ENCODE measurements at places on chromosomes 7 and 10.

DNA sequence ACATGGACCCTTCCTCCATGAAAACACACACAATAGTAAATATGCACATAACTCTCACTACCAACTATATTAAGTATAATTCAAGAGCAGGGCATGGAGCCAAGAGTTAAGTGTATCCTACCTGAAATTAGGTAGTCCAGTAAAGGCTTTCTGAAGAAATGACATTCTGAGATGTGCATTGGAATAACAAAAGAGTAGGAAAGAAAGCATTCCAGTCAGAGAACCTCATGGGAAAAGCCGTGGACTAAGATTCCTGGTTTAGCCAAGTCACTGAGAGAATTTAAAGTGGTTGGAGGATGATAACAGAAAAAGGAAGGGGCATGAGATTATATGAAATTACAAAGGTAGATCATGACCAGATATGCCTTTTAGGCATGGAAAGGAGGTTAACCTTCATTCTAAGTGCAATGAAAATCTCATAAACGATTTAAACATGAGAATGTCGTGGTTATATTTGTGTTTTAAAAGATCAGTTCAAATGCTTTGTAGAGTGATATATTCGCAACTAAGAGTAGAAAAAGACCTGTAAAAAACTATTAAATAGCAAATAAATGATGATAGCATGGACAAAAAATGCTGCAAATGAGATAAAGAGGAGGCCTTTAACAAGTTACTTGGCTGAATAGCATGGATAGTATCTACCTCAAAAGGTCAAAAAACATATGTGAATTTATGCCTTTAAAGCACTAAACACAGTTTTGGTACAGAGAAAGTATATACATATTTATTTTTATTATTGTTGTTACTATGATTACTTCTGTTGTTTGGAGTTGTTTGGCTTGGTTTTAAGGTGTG lies 767.4 kb upstream of the GHITM start:
- no peak for DNase-seq

GRCh38 chr10:51894771-51895578 lies 195.6 kb upstream of the CSTF2T start:
- peak; percentile 68 for DNase-seq

DNA sequence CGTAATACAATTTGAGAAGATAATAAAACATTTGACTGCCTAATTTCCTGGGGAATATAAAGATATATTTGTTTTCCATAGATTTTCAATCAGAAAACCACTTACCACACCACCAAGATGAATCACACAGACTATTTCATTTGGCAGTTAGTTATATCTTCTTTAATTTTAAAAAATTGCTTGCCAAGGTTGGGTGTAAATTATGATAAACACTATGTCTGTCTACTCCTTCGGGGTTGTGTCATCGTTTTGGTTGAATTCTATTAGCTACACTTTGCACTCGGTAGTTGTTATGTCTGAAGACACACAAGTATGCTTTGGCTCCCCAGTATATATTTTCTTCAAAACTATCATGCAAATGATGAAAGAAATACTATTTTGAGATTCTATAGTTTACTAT lies 594.8 kb upstream of the SEMA3D start:
- no peak for DNase-seq

- no peak for DNase-seq
These were observed 30.6 kb downstream of the HYCC1 start for GRCh38 chr7:22983257-22983855.

- DNase-seq = no peak
These were observed 112.3 kb downstream of the HTR7 start for GRCh38 chr10:90745565-90745964.

GRCh38 chr7:41916450-41916927 lies 213.6 kb upstream of the INHBA start:
- DNase-seq = no peak

- no peak for DNase-seq
These were observed 282.2 kb downstream of the PHTF2 start for GRCh38 chr7:78080811-78081210.

DNA sequence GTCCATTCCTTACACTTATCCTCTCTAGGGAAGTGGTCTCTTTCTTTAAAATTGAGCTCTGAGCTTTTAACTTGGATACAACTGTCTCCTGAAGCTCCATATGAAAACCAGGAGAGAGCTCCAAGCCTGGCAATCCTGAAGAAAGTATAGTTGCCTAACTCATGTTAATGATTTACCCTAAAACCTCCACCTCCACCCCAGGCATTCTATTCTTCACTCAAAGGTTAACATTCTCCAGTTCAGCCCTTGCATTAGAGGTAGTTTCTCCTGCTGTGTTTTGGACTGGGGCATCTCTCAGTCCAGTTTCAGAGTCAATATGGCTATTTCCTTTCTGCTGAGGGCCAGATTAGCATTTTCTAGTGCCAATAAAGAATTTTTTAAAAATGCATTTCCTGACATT lies 195.5 kb downstream of the SLC25A13 start:
- DNase-seq = no peak

- no peak for DNase-seq
These were observed 37.1 kb upstream of the TOMM7 start for GRCh38 chr7:22859641-22860290.

- DNase-seq = no peak
These were observed 448 bp downstream of the ITGA8 start for GRCh38 chr10:15719049-15719898.

DNA sequence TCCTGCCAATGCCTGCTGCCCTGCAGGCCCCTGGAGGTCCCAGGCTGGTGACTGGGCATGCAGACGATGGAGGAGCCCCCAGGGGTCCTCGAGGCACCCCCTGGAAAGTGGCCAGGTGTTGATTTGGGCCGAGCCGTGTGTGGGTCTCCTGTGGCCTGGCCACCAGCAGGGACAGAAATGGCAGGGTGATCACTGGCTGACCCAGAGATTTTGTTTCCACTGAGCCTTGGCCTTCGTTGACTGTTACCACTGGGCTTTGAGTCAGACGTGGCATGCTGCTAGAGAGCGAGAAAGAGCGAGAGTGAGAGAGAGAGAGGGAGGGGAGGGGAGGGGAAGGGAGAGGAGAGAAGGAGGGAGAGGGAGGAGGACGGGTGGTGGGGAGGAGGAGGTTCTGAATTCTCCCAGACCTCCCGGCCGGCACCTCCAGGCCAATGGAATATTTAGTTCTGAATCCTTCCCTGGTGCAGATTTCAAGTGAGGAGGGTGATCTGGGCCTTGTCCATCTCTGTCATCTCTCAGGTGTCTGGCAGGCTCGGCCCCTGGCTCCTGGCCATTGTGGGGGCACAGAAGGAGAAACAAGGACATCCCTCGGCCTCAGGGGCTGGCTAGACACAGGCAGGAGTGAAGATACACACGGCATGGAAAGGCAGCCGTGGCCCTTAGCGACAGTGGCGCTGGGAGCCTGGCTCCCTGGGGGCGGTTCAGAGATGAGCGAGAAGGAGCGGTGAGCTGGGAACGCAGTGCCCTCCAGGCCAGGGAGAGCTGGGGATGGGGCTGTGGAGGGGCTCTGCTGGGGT lies 58.2 kb downstream of the GLRX3 start:
- DNase-seq = no peak

- peak; percentile 79 for DNase-seq
These were observed 30.6 kb upstream of the PFKFB3 start for GRCh38 chr10:6171881-6172695.

DNA sequence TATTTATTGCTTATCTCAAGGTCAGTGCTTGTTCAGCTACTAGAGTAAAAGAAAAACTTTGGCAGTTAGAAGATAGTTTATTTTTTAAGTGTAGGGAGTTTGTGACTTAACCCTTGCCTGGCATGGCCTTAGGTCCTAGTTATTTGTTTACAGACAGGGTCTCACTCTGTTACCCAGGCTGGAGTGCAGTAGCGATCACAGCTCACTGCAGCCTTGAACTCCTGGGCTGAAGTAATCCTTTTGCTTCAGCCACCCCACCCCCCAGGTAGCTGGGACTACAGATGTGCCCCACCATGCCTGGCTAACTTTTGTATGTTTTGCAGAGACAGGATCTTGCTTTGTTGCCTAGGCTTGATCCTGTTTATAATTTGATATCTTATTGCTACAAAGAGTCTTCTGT lies 4.2 kb downstream of the ANLN start:
- no peak for DNase-seq

GRCh38 chr7:5626498-5626897 lies 155.0 kb downstream of the RNF216 start:
- no peak for DNase-seq

- DNase-seq = no peak
These were observed 18.7 kb downstream of the ZNF786 start for GRCh38 chr7:149071641-149072437.

- DNase-seq = no peak
These were observed 37.6 kb downstream of the NPTX2 start for GRCh38 chr7:98654524-98655272.

- DNase-seq = peak; percentile 93
These were observed 69.9 kb upstream of the GTF2I start for GRCh38 chr7:74587435-74588126.

DNA sequence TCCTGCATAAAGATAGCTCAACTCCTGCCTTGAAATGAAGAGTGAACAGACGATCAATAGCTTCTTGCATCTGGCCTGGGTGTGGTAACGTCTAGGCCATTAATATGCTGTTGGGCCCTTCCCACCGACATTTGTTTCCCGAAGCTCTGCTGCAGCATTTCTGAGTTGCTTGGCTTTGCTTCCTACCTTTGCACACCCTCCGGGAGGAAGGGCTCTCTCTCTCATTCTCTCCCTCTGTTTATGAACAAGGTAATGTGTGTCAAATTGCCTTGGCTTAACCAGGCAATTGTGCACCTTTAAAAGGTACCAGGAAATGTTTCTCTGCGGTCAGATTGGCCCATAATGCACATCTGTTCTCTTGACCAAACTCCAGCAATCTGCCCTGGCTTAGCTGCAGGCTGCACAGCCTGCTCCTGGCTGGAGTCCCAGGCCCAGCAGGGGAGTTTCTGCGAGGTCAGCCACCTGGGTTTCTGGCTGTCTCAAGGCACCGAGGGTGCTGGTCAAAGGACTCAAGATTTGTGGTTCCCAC lies 223.7 kb downstream of the SNX10 start:
- DNase-seq = no peak

DNA sequence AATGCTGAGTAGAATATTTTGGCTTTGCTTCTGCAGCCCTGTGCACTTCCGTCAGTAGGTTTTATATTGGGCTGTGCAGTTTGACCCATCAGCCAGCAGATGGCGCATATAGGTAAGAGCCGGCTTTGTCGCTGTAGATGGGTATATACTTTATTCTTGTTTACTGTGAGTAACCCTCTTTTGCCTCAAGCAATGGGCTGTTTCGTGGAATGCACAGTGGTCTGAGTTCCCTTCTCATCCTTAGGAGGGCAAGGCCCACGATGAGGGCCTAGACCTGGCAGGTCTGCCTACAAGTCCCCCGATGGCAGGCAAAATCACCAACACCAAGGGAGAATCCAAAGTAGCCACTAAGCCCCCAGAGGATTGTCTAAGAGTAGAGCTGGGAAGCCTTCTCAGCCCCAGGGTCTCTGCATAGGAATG lies 1002.9 kb upstream of the KCND2 start:
- peak; percentile 50 for DNase-seq

DNA sequence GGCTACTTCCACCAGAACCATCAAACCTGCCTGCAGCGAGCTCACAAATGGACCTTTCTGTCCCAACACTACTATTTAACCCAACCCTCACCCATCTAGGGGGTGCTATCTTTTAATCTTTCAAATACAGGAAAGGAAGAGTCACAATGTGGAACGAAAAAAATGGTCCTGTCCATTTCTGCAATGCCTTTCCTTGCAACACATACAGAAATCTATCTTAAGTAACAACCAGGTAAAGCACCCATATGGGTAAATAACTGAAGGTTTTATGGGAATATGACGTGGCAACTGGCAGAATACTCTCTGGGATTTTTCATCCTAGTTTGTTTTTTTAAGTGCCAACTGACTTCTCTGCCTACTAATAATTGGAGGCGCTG lies 24.6 kb downstream of the TNS3 start:
- no peak for DNase-seq

DNA sequence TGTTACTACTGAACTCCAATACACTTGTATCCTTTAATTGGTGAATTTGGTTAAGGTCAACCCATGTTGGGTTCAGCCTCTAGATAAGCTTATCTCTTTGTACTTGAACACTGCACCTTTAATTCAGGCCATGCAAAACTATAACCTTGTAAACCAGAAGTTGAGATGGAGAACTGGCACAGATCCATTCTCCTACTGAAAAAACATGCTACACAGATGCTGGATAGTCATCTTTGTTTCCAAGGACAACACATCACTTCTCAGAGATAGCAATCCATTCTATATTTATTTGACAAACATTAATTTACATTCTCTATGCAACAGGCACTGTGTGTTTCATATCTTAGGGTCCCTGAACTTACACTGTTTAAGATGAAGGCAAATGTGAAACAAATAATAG lies 2.9 kb upstream of the CDK14 start:
- DNase-seq = no peak

- no peak for DNase-seq
These were observed 769 bp upstream of the TMEM248 start for GRCh38 chr7:66920256-66920655.

GRCh38 chr7:128378637-128379036 lies 17.1 kb upstream of the PRRT4 start:
- DNase-seq = no peak

DNA sequence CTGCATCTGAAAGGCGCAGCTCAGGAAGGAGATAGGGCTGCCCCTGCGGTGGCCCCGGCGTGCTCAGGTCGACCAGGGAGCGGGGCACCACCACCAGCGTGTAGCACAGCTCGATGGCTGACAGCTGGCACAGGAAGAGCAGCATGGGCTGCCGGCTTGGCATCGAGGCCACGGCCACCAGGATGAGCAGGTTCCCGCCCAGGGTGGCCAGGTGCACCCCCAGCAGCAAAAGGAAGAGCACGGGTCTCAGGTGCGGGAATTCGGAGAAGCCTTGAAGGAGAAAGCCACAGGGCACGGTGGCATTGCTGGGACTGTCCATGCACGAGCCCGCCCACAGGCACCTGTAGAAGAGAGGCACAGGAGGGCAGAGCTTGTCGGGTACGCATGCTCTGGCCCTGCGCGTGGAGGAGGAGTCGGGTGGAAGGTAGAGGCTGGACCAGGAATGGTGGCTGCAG lies 33.9 kb downstream of the TAS2R41 start:
- DNase-seq = no peak

- DNase-seq = no peak
These were observed 24.4 kb upstream of the KBTBD2 start for GRCh38 chr7:32916006-32916405.

DNA sequence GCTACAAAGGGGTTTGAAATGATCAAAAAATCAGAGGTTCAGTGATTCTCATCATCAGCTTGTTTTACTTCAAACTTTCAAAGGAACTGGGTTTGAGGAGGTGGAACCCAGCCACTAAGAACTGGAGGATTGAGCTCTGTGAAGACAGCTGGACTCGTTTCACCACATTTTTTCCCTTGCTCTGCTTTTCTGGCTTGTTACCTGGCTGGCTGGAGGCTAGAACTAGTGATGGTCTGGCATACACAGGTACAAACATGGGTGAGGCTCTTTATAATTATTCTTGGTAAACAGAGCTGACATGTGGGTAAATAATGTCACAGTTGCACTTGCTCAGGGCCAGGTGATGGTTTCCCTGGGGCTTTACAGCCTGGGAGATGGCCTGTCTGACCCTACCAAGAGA lies 352.5 kb downstream of the FGFR2 start:
- no peak for DNase-seq

GRCh38 chr7:73427902-73428787 lies 5.4 kb upstream of the FZD9 start:
- no peak for DNase-seq
